Stomach (tissue), 19 donors: ENCODE measurements at places on chromosomes 2 and 18. TPM values are rescaled to one million over a fixed set of nuclear protein-coding genes. Genes with fewer than 3 reads are reported as not detected.

AQP12A gene
- polyA plus RNA-seq, result not detected

HOXD8 gene
- 1.8 TPM for polyA plus RNA-seq

- no peak overlapping the region for H3K27ac ChIP-seq
- H3K4me1 ChIP-seq, result no peaks in the 10 kb centered on the region
- DNase-seq, result no peak
- no peaks in the 10 kb centered on the region for H3K36me3 ChIP-seq
- no peaks in the 10 kb centered on the region for H3K27me3 ChIP-seq
These were observed 312.7 kb downstream of the ETAA1 start for GRCh38 chr2:67709835-67710234.

DNA sequence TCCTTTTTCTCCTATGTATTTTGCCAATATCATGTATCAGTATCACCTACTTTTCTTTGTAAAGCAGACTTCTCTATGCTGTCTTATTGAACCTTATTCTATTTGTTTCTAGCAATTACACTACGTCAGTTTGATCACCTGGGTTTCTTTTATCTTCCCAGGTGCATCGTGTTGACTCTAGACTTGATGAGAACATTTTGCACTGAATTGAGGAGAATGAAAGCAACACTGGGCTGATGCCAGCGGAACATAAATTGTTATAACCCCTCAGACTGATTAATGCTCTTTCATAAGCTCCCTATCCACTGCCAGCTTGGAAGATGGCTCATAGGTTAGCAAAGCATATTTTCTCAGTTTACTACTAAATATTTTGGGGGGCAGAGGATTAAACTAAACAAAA is 140.6 kb downstream of the EPHA4 start:
- H3K36me3 ChIP-seq, result no peaks in the 10 kb centered on the region
- no peaks in the 10 kb centered on the region for H3K27me3 ChIP-seq
- H3K4me1 ChIP-seq, result no peaks in the 10 kb centered on the region
- no peak overlapping the region for H3K27ac ChIP-seq

AQP12B gene
- polyA plus RNA-seq, result 0.46 TPM
